CD4-positive, CD25-positive, alpha-beta regulatory T cell (primary cell): ENCODE measurements at places on chromosomes 12 and 14.

GRCh38 chr12:111247083-111247783 lies 121.7 kb downstream of the PHETA1 start:
- no peak for DNase-seq

DNA sequence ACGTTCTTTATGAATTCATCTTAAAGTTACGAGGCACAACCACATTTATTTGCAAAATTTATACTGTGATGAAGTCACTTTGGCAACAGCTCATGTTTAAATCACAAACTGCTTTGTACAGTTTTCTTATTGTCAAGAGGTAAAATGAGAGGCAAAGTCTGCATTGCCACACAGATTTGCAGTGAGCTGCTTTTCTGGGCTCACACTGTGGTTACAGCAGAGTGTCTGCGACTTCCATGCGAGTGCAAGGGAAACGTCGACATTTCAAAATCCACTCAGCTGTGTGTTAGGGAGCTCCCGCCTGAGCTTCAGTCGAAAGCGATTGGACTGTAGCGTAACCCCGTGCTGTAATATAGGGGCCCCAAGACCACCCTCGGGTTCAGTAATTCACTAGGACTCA lies 13.0 kb downstream of the MTA1 start:
- no peak for DNase-seq

- no peak for DNase-seq
These were observed 368.7 kb upstream of the PRICKLE1 start for GRCh38 chr12:42958291-42958674.

DNA sequence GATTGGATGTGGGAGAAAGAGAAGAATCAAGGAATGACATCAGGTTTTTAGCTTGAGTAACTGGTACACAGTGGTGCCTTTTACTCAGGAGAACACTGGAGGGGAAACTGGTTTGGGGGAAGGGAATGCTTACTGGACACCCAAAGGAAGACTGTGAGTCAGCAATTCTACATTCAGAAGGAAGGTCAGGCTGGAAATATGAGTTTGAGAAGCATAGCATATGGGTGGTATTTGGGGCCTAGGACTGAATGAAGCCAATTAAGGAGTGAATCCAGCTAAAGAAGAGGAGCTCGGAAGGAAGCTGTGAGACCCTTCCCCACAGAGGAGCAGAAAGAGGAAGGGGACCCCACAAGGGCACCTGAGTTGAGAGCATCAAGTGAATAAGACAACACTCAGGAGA lies 35.4 kb downstream of the DMAC2L start:
- no peak for DNase-seq

DNA sequence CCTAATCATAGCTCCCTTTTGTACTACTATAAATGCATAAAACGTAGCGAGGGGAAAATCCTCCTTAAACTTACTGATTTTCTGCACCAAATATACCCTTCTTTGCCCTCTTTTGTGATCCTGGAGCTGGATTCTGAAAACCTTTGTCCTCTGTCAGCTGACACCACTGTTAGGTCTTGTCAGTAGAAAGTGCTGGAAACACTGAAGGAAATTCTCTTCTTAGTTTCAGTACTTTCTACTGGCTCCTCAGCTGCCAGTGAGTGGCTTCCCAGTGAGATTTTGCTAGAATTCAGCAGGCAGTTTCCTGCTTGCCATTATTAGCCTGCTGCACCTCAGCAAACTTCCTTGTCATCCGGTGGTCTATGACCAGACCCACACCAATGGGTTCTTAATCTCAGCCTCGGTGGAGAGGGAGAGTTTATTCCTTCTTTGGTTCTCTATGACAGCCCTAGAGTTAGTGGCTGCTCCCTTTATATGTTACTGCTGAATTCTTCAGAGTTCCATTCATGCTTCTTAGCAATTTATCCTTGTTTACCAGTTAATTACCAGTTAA lies 476.2 kb downstream of the FSCB start:
- DNase-seq: no peak

DNA sequence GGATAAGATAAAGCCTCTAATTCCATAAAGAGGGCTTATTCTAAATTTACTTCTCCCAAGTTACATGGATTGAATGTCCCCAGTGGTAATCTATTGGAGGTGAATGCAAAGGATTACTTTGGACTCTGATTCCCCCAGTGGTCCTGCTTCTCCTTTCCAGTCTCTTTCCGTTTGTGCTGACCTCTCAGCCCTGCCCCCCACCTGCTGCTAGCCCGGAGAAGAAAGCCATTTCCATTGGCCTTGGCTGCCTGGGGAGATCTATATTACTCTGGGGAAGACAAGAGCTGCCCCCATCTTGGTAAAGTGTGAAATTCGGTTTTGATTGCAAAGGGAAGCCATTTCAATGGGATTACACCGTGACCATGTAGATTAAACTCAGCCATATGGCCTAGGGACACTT lies 13.3 kb downstream of the ASCL1 start:
- DNase-seq: no peak

DNA sequence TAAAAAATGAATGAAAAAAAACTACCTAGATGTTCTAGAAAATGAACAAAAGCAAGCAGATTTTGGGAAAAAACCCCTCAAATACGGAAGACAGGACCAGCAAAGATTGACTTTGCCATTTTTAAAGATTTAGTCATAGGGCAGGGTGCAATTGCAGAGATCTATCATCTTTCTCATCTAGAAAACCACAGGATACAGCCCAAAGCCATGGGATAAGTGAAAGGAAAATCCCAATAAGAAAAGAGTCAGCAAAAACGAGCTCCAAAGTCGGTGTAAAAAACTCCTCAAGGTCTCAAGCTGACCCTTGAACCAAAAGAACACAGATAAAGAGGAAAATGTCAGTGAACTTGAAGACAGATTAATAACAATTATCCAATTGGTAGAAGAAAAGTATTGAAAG lies 28.0 kb downstream of the CEP290 start:
- DNase-seq: no peak

GRCh38 chr12:68959891-68960464 lies 27.0 kb upstream of the CPM start:
- no peak for DNase-seq

DNA sequence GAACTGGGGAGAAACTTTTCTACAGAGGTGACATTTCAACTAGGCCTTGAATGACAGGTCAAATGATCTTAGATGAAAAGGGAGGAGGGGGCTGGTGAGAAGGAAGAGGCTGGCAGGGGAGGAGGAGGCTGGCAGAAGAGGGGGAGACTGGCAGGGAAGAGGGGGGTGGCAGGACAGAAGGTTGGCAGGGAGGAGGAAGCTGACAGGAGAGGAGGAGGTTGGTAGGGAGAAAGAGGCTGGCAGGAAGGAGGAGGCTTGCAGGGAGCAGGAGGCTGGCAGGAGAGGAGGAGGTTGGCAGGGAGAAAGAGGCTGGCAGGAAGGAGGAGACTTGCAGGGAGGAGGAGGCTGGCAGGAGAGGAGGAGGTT lies 63.4 kb upstream of the PPP4R3A start:
- no peak for DNase-seq

DNA sequence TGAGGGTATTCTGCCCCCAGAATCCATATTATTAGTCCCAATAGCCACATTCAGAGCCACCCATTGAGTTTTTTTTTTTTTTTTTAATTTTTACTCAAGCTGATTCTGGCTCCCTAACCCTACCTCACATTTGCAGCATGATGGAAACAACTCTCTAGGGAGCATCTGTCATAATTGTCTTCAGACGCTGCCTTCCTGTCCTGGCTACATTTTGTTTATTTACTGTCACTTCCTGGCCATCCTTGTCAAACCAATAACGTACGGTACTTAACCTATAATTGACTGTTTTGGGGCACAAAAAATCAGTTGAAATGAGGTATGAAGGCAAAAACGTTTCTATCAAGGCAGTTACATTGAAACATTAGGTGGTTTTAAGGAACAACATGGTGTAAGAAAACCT lies 2.1 kb downstream of the GLIPR1 start:
- DNase-seq: peak; percentile 24
